ENCODE measurements at places on chromosomes 4 and X.

DNA sequence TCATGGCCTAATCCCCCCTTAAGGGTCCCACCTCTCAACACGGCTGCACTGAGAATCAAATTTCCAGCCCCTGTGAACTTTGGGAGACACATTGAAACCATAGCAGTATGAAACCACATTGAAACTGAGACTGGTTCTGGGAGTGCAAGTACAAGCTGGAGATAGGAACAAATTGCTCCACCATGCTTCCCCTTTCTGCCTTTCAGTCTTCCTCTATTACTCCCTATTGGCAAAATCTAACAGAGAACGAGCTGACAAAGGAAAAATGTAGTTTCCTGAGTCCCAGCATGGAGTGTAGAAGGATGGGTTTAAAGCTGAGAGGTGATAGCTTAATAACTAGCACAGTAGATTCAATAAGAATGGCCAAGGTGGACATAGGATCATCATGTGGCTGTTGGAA, 161.7 kb upstream of the RPL34 start:
- DNase-seq = no peak

GRCh38 chr4:80566203-80566872, 230.8 kb downstream of the CFAP299 start:
- DNase-seq = no peak

DNA sequence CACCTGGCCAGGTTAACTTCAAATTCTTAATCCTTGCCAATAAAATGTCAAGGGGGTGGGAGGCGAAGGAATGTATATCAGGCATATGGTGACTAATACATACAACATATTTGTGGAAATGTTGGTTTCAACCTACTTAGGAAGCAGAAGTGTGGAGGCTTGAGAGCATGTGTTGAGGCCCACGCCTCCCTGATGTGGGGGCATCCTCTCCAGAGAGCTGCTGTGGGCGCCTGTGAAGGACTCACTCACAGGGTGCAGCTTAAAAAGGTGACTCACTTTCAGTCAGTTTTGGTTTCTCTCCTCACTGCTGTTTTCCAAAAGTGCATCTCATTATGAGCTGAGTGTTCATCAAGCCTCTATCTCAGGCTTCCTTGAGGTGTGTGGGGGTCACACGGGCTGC, 27.5 kb downstream of the LNX1 start:
- DNase-seq = no peak

- DNase-seq = no peak
These were observed 31.4 kb upstream of the ADH1C start for GRCh38 chr4:99383833-99384392.

DNA sequence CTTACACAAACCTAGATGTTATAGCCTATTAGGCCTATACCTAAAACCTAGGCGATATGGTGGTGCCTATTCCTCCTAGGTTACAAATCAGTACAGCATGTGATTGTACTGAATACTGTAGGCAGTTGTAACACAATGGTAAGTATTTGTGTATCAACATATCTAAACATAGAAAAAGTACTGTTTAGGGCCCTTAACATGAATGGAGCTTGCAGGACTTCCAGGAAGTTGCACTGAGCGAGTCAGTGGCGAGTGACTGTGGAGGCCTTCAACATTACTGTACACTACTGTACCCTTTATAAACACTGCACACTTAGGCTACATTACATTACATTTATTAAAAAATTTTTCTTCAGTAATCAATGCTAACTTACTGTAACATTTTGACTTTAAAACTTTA, 37.8 kb downstream of the WWC2 start:
- no peak for DNase-seq
